T-cell (primary cell): ENCODE measurements at places on chromosomes 11 and 22. TPM values are rescaled to one million over a fixed set of nuclear protein-coding genes. Genes with fewer than 3 reads are reported as not detected.

DNA sequence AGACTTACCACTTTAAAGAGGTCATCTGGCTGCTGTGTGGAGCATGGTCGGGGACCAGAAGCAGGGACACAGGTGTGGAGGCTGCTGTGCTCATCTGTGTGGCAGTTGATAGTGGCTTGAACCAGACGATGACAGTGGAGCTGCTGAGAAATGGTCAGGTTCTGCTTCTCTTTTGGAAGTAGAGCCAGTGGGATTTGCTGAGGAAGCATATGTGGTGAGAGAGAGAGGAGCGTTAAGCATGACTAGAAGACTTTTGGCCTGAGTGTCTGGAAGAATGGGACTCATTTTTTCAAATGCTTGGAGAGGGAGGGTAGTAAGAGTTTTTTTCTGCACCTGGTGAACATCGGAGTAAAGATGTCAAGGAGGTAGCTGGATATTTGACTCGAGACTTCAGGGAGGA lies 12.5 kb upstream of the SREBF2 start:
- no peak for DNase-seq

DNA sequence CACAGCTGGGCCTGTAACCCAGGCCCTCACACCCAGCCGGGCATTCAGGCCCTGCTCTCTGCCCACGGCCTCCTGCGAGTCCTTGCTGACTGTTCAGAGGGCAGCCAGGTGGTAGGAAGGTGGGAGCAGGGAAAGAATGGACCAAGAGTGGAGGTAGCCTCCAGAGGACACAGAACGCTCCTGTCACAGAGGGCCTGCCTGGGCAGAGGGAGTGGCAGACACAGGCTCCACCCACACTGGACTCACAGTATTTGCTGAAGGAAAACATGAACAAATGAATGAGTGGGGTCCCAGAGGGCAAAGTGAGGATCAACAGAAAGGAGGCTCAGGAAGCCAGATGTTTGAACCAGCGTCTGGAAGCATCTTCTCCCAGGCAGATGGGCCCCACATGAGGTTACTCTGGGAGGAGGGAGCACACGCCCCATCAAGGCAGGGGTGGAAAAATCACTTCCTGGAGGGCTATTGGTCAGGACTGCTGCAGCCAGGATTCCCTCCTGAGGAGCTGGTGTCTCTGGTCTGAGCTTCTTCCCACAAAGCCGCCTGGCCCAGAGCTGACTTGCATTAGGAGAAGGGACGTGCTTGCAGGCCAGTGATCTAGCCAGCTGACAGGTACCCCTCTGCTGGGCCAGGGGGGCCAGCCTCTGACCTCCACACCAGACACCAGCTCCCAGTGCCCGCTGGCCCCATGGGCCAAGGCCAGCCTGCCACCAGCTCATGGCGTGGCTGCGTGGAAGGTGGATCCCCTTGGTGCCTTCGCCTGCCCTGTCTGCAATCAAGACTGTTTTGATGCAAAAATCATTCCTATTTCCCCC lies 84.0 kb downstream of the THAP12 start:
- DNase-seq: no peak

GRCh38 chr11:114771172-114771571 lies 92.8 kb downstream of the NXPE2 start:
- DNase-seq: no peak

DNA sequence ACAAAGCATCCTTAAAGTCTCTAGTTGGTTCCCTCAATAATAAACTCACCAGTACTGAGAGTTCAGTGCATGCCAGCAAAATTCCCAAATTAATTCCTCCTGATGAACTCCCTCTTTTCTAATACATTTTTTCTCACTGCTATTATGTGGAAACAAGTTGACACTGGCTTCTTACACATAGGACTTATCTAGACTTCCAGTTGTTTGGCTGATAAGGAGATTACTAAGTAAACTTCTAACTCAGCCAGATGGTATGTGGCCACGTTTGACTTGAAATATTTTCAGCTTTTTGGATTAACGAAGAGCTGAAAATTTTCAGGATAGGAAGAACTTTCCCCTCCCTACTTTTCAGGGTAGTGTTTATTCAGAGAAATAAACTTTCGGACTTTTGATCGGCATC lies 1154.2 kb upstream of the TENM4 start:
- no peak for DNase-seq

DNA sequence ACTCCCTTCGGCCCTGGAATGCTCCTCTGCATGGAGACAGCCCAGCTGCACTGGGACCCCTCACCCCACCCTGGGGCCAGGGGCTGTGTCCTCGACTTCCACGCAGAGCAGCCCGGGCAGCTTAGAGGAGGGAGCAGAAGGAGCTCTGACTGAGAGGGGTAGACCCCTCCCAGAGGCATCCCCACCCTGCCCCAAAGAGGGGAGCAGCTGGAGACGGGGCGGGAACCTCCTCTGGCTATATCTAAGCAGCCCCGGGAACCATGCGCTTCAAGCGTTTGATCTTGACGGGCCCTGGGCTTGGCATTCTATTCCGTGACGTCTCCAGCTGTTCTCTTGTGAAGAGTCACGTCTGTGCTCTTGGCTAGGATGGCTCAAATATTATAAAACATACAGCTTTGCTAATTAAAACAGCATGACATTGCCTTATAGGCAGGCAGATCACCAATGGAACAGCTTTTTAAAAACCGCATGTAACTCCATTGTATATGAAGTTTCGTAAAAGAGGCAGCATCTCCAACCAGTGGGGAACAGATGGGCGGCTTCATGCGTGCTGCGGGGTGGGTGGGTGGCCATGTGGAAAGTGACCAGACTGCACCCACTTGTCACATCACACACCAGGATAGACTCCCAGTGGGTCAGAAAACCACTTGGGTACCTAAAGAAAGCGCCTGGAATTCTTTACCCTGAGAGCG lies 7.7 kb downstream of the KCNQ1 start:
- DNase-seq: no peak

DNA sequence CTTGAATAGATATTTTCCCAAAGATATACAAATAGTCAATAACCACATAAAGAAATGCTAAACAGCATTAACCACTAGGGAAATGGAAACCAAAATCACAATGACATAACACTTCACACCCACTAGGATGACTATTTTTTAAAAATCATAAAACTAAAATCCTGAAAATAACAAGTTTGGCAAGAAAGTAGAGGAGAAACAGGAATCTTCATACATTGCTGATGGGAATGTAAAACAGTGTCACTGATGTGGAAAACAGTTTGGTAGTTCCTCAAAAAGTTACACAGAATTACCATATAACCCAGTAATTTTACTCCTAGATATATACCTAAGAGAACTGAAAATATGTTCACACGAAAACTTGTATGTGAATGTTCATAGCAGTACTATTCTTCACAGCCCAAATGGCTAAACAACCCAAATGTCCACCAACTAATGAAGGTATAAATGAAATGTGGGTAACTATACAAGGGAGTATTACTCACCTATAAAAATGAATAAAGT lies 12.5 kb downstream of the PICALM start:
- DNase-seq: no peak

GRCh38 chr22:46849101-46849500 lies 86.7 kb downstream of the TBC1D22A start:
- no peak for DNase-seq

DNA sequence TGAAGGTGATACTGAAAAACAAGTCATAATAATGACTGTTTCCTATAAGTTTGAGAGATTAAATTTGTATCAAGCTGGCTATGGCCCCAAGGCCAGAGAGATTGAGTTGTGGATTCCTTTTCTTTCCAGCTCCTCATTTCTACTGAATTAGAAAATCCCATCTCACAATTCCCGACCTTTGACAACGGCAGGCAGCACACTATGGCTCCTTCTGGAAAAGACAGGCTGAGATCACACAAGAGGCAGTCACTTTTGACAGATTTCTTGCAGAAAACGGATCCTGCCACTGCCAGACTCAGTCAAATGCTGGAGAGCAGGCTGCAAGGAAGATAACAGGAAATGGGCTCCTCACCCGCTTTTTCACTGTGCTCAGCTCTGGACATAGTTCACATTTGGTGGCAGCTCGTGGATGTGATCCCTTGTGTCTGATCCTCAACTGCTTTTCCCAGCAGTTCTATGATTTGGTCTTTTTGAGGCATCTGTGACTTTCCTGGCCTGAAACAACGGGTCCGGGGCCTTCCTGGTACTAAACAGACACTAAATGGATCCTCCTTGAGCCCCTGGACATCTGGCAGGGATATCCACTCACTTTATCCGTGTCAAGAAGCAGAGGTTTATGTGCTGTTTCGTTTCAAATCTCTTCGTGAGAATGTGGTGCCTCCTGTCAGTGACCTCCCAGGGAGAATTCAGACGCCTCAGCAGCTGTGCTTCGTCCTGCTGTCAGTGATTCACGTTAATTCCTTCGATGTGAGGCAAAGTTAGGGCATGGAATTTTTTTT lies 26.1 kb upstream of the RTL6 start:
- DNase-seq: no peak

GRCh38 chr11:72228229-72228843 lies 3.8 kb downstream of the INPPL1 start:
- DNase-seq: no peak

DNA sequence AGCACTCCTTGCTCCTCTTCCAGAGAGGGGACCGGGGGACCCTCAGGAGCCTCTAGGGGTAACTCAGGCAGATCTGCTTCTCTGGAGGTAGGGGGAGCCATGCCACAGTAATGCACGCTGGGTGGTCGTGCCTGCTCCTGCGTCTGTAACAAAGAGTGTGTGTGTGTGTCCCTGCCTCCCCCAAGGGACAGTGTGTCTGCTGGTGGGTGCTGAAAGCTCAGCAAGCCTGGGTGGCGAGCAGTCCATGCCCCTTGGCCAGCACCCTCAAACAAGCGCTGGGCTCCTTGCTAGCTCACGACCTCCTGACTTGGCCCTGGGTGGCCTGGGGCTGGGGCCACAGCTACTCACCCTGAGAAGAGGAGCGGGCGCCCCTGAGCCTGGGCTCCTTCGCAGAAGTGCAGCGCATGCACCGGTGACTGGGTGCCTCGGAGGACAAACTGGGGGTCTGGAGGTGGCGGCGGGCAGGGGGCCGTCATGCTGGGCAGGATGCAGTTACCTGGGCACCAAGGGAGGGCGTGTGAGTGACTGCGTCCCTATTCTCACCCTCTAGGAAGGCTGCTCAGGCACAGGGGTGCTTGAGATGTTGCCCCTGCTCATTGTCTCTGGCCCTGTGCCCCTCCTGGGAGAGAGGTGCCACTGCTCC lies 33.7 kb downstream of the GNB1L start:
- no peak for DNase-seq

DNA sequence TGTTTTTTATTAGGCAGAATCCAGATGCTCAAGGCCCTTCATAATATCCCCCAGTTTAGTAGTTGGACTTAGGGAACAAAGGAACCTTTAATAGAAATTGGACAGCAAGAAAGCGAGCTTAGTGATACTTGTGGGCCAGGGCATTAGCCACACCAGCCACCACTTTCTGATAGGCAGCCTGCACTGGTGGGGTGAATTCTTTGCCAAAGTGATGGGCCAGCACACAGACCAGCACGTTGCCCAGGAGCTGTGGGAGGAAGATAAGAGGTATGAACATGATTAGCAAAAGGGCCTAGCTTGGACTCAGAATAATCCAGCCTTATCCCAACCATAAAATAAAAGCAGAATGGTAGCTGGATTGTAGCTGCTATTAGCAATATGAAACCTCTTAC lies 1.4 kb downstream of the HBB start:
- no peak for DNase-seq

GRCh38 chr22:37355174-37355573 lies 72.1 kb downstream of the ELFN2 start:
- no peak for DNase-seq

GRCh38 chr11:214083-214482 lies 6.6 kb downstream of the RIC8A start:
- DNase-seq: no peak

DNA sequence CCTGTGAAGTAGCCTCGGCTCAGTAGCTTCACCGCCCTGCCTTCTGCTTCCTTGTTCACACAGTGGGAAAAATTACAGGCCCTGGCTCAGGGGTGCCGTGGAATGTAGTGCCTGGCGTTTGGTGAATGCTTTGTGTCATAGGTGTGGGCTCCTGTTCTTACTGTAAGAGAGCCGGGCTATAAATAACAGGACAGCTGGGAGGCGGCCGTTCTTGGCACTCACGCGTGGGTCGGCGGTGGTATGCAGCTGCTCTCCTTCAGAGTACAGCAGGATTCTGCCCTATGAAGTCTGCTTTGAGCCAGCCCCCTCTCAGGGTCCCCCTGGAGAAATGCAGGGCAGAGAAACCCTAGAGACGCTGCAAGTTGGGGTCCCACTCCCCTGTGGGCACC lies 84.2 kb downstream of the CTTN start:
- DNase-seq: no peak

- no peak for DNase-seq
Measured at GRCh38 chr11:1530686-1531448, 41.2 kb downstream of the DUSP8 start.

- no peak for DNase-seq
Measured at GRCh38 chr11:75576499-75576918, 14.5 kb downstream of the SERPINH1 start.

- DNase-seq: no peak
Measured at GRCh38 chr11:79742176-79742575, 301.3 kb upstream of the TENM4 start.

- no peak for DNase-seq
Measured at GRCh38 chr22:41989246-41989645, 9.3 kb upstream of the WBP2NL start.

GRCh38 chr11:32781721-32782120 lies 12.7 kb downstream of the CCDC73 start:
- DNase-seq: no peak

- no peak for DNase-seq
Measured at GRCh38 chr22:17563936-17564391, 666 bp downstream of the SLC25A18 start.

DNA sequence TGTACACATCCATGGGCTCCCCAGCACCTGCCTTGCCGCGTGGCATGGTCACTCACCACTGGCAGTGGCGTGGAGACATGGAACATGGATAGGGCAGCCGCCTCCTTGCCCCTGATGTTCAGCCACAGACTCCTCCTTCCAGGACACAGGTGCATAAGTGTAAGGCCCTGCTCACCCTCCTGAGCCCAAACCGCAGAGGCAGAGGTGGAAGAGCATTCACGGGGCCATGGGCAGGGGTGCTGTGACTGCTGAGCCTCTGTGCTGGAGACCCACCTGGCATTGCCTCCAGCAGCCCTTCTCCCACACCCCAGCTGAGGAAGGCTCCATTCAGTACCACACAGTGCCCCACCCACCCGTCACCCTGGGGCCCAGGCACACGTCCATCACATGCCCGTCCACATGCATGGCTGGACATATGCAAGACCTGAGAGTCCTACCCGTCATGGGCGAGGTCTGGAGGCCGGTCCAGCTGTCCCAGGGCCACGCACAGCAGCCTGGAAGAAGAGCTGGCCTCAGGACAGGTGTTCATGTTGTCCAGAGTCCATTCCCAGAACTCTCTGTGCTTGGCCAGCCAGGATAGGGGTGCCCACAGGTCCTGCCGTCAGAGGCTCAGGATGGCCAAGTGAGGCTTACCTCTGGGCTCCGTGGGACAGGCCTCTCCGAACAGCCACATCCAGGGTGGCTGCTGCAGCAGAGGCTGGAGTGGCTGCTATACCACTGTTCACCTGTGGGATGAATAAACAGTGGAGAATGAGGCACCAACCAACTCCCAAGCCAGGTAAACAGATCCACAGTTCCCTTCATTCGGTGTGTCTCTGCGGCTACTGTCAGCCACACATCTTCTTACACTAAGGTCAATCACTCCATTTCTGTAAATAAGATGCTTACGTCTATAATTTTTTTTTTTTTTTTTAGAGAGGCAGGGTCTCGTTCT lies 1.7 kb upstream of the TUBGCP6 start:
- DNase-seq: no peak

The SLC7A4 gene
- total RNA-seq: not detected

The NRXN2 gene
- 0.47 TPM for total RNA-seq

The DCHS1 gene
- total RNA-seq: 10.4 TPM

The BEST1 gene
- 0.07 TPM for total RNA-seq

The OR9G4 gene
- not detected for total RNA-seq

The PIWIL4 gene
- total RNA-seq: 2.1 TPM

The ZNF280B gene
- total RNA-seq: 1.9 TPM

The GAL3ST3 gene
- total RNA-seq: not detected

The RFPL1 gene
- 0.22 TPM for total RNA-seq

The APOL6 gene
- 52.5 TPM for total RNA-seq
